ENCODE measurements at places on chromosomes 16 and 17.

GRCh38 chr16:9594047-9594446 lies 502.6 kb downstream of the HAPSTR1 start:
- no peak for DNase-seq

GRCh38 chr17:58278661-58279015 lies 2.1 kb downstream of the MPO start:
- DNase-seq: no peak

DNA sequence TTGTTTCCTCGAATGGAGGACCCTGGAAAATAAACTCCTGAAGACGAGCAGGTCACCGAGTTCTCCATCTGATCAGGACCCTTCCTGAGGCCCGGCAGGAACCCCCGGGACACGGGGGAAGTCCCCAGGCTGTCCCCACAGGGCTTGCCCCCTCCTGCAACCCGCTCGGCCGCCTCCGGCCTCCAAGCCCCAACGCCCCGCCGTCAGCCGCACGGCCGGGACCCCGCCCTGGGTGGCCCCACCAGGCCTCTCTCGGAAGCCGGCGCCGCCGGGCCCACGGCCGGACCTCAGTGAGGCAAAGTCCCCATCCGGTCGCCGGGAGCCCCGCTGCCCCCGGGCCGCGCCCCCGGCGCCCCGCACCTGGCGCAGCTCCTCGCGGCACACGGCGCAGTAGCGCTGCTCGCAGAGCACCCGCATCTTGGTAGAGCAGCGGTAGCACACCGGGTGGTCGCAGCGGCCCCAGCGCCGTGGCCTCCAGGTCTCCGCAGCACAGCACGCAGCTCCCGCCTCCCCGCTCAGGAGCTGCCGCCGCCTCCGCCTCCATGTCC lies 383 bp downstream of the ZNF598 start:
- DNase-seq: no peak

- no peak for DNase-seq
Measured at GRCh38 chr17:47800686-47801085, 20.9 kb downstream of the OSBPL7 start.

DNA sequence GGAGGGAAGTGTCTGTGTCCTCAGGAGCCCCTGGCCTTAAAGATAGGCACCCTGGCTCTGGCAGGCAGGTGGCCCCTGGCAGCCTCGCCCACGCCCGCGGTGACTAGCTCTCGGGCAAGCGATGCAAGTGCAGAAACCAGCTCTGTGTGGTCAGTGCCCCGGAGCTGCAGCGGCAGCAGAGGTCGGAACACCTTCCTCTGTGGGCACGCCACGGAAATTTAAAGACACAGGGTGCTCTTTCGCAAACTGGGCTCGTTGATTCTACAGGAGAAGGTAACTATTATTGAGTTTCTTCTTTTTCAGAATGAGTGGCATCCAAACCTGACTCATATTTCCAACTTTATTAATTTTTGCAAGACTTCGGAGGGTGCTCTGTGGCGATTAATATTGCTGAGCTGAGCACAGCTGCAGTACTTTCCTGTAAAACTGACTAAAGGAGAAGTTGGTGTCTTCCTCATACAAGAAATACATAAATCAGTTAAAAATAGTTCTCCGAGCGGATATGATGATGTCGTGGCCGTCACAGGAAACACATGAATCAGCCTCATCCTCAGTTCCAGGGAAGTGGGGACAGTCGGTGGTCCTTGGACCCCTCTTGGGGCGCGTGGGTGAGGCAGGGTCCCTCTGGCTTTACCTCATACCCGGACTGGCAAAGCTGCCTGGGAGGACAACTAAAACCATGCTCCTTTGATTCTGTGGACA lies 120.2 kb downstream of the METRNL start:
- DNase-seq: no peak

DNA sequence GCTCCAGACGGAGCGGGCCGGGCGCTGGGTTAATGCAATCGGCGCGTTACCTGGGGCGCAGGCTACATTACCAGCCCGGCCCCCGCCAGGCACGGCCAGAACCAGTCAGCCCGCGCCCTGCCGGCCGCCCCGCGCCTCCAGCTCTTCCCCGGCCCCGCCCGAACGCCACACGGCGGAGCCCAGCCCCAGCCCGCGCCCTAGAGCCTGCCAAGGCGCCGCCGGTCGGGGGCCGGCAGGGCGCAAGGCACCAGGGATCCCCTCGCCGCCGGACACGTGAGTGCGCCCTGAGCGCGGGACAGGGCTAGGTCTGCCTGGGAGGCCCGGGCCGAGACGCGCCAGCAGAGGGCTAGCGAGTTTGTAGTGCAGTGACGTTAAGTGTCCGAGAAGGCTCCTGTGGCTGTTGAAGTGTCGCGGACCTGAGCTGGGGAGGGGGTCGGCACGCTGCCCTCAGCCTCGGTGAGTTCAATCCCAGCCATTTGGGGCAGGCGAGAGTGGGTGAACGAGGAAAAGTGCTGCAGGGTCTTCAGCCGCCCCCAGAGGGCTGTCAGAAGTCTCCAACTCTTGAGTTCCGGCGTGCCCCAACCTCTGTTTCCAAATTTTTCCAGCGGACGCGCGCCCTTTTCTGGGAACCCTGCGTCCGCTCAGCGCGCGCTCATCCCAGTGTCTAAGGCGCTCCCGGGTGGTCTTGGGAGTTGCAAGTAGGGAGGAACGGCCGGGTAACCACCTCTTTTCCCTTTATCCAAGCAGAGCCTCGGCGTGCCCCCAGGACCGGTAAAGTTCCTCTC lies at the start of gene SLC6A2:
Gene SLC6A2 (plus strand): TSS at position 92 of the 785 bp plus-strand sequence. CDS start 707 bp downstream, outside the sequence.
- no peak for DNase-seq

DNA sequence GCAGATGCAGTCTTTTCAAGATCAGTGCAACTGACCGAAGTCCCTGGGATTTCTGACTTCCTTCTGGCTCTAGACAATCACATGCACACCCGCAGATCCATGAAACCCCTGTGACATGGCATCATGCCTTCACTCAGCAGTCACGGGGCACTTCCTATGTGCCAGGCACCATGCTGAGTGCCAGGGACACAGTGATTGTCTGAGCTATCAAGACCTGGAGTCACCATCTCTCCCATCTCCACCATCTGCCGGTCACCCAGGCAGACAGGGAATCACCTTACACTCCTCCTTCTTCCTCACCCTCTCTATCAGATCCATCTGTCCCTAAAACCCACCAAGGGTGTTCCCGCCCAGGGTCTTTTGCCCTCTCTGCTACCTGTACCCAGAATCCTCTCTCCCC lies 5.3 kb downstream of the BEAN1 start:
- DNase-seq: no peak

- DNase-seq: no peak
Measured at GRCh38 chr16:87507351-87508069, 14.7 kb upstream of the ZCCHC14 start.

- peak; percentile 16 for DNase-seq
Measured at GRCh38 chr16:17529982-17530760, 59.4 kb upstream of the XYLT1 start.

DNA sequence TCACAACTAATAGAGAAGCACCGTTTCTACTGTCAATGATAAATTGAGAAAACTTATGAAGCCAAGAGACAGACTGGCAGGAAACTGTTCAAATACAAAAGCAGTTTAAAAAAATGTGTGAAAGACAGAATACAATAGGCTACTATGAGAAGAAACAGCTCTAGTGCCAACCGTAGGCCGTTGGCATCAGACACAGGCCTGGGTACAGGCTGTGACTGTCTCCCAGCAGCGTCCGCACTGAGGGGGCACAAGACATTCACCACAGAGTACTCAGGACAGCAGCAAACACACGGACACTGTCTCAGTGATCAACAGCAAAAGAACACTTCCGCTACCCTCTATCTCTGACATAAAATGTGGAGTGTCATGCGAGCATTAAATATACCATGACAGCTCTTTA lies 7.8 kb upstream of the C1QBP start:
- DNase-seq: no peak

- DNase-seq: no peak
Measured at GRCh38 chr17:29004081-29004692, 1.6 kb downstream of the SEZ6 start.

- DNase-seq: no peak
Measured at GRCh38 chr17:72142614-72143013, 21.8 kb downstream of the SOX9 start.

DNA sequence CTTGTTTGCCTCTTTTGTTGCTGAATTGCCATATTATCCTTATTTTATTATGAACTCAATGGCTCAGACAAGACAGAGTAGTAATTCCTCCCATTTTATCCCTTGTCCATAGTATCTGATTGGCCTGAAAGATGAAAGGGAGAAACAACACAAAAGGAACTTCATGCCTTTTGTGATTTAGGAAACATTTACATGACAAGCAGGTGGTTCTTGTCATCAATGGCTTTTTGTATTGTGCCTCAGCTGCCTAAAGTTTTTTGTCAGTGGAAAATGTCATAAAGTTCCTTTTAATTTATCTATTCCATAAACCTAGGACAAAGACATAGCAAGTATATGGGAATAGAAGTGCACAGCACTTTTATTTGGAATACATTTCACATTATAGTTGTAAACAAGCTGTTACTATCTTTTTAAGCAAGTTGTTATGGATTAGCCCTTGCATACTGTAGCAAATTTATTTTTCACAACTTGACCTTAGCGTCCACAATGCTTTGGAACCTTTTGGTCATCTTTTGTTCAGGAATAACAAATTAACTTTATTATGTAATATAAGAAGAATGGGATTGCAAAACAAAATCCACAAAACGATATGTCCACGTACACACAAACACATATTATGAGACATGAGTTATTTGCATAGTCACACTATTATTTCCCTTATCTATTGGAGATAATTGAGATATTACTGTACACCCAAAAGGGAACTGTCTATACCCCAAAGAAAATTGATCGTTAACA lies 12.4 kb upstream of the MPHOSPH6 start:
- no peak for DNase-seq

DNA sequence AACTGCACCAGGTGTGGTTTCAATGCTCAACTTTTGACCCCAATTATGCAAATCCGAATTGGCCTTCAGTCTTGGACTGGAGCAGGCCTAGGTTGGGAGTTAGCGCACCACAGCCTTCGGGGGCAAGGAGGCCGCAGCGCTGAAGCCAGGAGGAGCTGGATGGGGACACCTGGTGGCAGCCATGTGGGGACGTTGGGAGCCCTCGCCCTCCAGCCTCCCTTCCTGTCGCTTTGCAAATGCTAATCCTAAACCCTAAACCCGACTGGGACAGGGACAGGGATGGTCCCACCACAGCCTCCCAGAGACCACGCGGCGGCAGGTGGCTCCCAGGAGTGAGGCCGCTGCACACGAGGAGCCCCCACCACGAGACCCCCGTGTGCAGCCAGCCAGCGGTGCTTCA lies 58.7 kb downstream of the KLHDC4 start:
- DNase-seq: no peak

GRCh38 chr16:19810817-19811731 lies 73.6 kb downstream of the GPRC5B start:
- DNase-seq: no peak

- no peak for DNase-seq
Measured at GRCh38 chr17:75881678-75882454, 3.5 kb upstream of the TRIM47 start.

- DNase-seq: no peak
Measured at GRCh38 chr17:68576137-68576536, 25.0 kb downstream of the FAM20A start.

GRCh38 chr16:81863630-81864352 lies 84.7 kb downstream of the PLCG2 start:
- DNase-seq: no peak

DNA sequence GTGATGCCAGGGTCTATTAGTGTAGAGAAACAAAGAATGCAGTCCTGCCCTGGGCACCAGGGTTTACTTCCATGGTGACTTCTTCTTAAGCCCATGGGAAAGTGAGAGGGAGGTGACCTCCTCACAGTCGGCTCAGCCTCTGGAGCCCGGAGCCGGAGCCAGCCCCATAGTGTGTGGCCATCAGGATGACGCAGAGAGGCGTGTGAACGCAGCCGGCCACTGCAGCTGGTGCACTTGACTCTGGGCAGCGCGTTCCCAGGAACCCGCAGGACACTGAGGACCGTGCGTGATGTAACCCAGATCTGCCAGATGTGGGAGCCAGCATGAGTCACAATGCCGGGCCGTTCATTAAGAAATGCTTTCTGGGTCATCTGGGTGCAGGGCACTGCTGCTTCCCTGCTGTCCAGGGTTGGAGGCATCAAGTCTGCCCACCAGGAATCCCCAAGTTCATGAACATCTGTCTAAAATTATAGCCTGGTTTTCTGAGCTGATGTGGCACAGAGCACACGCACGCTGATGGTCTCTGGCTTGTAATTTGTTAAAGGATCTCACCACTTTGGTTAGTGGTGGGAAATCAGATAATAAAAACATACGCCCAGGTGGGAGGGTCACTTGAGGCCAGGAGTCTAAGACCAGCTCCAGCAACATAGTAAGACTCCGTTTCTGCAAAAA lies 114.1 kb downstream of the PITPNC1 start:
- DNase-seq: no peak

GRCh38 chr16:72967941-72968340 lies 80.0 kb downstream of the ZFHX3 start:
- DNase-seq: no peak

DNA sequence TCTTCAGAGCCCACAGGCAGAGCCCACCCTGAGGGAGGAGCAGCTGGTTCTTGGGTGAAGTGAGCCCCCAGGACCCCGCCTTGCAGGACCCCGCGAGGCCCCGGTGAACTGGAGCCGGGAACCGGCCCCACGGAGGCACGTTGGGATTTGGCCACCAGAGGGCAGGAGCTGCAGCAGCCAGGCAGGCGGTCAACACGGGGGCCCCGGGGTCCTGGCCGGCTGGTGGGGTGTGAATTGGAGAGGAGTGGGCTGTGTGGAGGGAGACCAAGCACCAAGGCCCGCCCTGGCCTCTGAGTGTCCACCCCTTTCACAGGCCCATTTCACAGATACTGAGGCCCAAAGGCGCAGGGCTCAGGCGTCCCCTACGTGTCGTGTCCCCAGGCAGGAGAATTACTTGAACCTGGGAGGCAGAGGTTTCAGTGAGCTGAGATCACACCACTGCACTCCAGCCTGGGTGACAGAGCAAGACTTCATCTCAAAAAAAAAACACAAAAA lies 2.2 kb downstream of the DPEP1 start:
- no peak for DNase-seq

DNA sequence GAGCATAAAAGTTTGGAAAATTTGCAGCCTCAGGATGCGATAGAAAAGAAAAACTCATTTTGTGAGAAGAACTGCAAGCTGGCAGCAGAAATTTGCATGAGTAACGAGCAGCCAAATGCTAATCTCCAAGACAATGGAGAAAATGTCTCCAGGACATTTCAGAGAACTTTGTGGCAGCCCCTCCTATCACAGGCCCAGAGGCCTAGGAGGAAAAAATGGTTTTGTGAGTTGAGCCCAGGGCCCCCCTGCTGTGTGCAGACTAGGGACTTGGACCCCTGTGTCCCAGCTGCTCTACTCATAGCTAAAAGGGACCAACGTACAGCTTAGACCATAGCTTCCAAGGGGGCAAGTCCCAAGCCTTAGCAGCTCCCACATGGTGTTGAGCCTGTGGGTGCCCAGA lies 34.3 kb downstream of the APPBP2 start:
- no peak for DNase-seq
